Panc1 (cell line): ENCODE measurements at places on chromosomes 7 and 10. TPM values are rescaled to one million over a fixed set of nuclear protein-coding genes. Genes with fewer than 3 reads are reported as not detected.

IL2RA gene
- total RNA-seq, result 0.33 TPM

ZNF138 gene
- 7.6 TPM for total RNA-seq

EFCAB10 gene
- total RNA-seq, result not detected

SRGN gene
- total RNA-seq, result 8.5 TPM

NACAD gene
- 5.3 TPM for total RNA-seq
